ENCODE measurements at places on chromosomes 11 and 22.

DNA sequence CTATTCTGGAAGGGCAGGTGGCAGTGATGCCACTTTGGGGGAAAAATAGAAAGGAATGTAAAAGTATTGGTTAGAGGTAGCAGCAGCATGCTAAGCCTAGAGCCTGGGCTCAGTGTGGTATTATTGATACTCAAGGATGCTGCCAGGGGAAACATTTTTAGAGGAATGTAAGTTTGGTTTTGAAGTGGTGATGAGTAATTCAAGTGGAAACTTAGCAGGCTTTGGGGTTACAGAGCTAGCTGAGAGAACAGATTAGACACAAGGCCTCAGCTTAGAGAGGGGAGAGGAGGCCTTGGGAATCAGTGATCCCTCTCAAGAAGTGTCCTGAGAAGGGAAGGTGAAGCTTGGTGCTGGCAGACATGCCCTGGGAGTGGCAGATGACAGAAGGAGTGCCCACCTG is 32.9 kb upstream of the DDI1 start:
- no peak for DNase-seq

DNA sequence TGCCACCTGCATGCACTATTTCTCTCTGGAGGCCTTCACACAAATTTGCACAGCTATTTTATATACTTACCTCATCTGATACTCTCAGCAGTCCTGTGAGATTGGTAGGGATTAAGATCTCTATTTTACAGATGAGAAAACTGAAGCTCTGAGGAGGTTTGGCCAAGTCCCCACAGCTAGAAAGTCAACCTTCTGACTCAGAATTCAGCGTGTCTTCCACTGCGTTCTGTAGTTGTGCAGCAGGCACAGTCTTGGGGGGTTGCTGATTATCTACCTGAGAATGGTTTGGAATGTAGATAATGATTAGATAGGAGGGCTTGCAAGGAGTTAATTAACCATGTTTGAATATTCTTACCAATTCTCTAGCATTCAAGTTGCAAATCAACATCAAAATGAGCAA is 2.5 kb upstream of the SORL1 start:
- DNase-seq: no peak

- DNase-seq: no peak
Observed at GRCh38 chr11:16179676-16180075, 176.7 kb downstream of the SOX6 start.

GRCh38 chr11:6681949-6682348 is 1.2 kb downstream of the MRPL17 start:
- DNase-seq: no peak

DNA sequence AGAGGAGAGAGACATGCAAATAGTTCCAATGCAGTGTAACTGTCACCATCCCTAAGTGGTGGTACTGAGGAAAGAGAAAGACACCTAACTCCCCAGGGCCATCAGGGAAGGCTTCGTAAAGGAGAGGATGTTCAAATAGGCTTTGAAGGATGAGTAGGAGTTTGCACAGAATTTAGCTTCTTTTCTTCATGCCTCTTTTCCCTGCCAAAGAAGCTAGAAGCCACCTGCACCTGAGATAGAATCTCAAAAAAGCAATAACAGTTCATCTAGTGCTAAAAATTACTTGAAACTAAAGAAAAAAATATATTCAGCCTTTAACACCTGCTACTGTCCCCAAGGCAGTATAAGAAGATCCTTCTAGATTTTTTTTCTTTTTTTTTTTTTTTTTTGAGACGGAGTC is 16.7 kb upstream of the XBP1 start:
- no peak for DNase-seq

GRCh38 chr11:120827820-120828219 is 196.1 kb upstream of the TBCEL start:
- DNase-seq: no peak

- no peak for DNase-seq
Observed at GRCh38 chr22:42626951-42627625, 12.4 kb upstream of the POLDIP3 start.

DNA sequence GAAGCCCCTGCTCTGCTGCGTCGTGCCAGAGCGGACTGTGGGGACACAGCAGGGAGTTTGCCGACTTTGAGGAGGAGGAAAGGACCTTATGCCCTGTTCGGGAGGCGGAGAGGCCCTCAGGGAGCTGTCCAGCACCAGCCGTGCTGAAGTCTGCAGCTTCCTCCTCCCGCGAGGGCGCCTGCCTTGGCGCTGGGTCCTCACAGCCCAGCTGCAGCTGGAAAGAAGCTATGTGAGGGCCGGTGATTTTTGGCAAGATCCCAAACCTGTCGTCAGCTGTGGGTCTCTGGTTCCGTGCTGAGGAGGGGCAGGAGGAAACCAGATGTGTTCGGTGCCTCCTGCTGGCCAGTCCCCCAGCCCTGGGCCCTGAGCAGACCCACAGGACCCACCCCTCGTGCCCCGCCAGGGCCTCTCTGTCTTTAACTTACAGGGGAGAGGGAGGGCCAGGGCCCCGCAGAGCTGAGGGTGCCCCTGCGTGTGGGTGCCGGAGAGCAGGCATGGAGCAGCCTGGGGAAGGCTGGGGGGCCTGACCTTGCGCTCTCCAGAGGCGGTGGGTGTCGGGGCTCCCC is 12.0 kb downstream of the BRSK2 start:
- DNase-seq: no peak

DNA sequence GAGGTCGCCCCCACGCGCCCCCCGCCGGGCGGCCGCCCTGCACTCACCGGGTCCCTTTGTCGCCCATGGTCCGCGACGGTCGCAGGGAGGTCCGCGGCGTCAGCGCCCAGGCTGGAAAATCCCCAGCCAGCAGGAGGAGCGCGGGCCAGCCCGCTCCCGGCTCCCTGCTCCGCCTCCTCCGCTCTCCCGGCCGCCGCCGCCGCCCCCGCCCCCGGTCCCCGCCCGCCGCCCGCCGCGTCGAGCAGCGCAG is at the start of gene ARRB1:
Gene ARRB1, minus strand, starts transcription at position 121 of the 250 bp plus-strand sequence. Its CDS starts 54 bp downstream, at position 67.
- DNase-seq: no peak

- DNase-seq: no peak
Observed at GRCh38 chr22:30327864-30328345, 1.2 kb upstream of the TBC1D10A start.

DNA sequence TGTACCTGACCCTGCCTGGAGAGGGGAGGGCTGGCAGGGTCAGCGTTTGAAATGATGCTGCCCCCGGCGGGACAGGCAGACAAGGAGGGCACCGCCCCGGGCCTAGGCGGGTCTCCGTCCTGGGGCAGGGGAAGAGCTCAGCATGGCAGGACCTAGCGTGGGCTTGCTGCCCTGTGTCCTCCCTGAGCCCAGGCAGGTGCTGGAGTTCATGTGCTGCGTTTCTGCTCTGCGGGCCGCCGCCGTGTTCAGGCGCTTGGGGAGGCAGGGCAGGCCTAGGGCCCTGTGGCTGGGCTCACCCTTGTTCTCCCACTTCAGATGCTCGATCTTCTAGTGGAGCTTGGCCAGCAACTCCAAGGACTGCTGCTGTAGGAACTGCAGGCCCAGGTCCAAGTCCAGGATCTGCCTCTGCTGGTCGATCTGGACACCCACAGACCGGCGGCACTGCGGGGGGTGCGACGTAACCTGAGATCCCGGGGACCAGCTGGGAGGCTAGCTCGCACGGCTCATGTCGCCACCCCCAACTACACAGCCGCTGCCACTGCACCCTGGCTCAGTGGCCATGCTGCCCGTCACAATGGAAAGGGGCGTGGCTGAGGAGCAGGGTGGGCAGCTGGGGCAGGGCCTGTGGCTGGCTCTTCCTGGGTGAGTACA is 84.4 kb downstream of the MED15 start:
- DNase-seq: no peak

- DNase-seq: no peak
Observed at GRCh38 chr11:128825050-128825784, 41.9 kb downstream of the KCNJ1 start.

DNA sequence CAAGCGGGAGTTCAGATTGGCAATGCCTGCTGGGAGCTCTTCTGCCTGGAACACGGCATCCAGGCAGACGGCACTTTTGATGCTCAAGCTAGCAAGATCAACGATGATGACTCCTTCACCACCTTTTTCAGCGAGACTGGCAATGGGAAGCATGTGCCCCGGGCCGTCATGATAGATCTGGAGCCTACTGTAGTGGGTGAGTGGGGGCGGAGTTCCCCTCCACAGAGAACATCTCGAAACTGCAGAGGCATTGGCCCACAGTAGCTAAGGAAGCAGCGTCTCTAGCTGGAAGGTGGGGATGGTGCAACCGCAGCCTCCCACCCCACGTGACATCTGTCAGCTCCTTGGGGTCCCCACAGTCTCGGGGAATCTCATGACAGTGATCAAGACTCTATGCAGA is 10.9 kb downstream of the TUBA8 start:
- no peak for DNase-seq

DNA sequence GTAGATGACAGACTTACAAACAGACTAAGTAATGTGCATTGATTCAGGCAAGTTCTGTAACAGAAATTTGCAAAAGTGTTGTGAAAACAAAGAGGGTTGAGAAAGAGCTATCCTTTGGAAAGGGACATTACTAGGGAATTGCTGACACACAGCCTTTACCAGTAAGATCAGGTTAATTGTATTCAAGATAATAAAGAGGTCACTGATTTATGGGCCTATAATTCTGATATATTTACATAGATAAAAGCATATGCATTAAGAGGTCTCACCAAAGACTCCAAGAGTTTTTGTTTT is 138.7 kb downstream of the MAML2 start:
- DNase-seq: no peak

GRCh38 chr11:64249038-64249437 is 2.3 kb upstream of the PLCB3 start:
- DNase-seq: no peak

GRCh38 chr11:2409126-2409525 is 8.6 kb downstream of the TSSC4 start:
- DNase-seq: no peak

DNA sequence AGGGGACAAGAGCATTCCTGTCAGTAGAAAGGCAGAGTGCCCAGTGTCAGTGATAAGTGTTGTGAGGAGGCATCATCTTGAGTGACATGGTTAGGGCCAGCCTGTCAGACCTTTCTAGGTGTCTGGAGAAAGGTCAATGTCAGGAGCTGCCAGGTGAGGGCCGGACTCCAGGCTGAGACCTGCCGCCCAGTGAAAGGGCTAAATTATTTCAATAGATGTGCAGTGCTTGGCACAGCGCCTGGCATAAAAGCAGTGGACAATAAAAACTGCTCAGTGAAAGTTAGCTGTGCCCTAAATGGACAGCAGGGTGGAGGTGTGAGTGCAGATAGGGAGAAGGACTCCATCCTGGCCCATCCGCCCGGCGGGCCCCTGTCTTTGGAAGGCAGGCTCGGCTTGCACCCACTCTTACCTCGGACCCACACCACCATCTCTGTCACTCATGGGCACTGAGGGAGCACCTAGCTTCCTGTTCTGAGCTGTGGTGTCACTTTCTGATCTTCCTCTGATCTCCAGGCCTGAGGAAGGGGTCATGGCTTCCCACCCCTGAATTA is 23.5 kb upstream of the WNT11 start:
- no peak for DNase-seq

GRCh38 chr11:16825968-16826367 is 87.5 kb downstream of the C11orf58 start:
- DNase-seq: no peak

- no peak for DNase-seq
Observed at GRCh38 chr11:134441706-134442105, 29.7 kb upstream of the B3GAT1 start.

DNA sequence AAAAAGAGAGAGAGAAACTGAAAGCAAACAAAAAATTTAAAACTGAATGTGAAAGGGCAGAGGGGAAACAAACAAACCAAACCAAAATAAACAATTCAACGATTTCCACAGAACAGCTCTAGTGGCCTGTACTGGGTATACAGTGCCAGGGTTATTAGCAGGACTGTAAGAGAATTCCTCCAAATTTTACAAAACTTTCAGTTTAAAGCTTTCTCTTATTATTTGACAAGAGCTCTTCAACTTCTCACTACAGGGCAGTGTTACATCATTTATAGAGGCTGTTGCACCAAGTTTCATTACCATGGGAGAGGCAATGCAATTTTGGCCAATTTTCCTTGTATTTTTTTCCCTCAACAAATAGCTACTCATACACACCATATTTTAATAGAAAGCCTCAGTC is 44.3 kb upstream of the CLPB start:
- DNase-seq: no peak

GRCh38 chr11:26073646-26074045 is 258.3 kb upstream of the ANO3 start:
- no peak for DNase-seq

- DNase-seq: no peak
Observed at GRCh38 chr22:44025171-44026065, 1.3 kb downstream of the PARVB start.

Data from T-helper 2 cell (primary cell).